Activated CD8-positive, alpha-beta memory T cell treated with anti-CD3 and anti-CD28 coated beads for 4 hours (primary cell): ENCODE measurements at places on chromosomes 7 and 10.

DNA sequence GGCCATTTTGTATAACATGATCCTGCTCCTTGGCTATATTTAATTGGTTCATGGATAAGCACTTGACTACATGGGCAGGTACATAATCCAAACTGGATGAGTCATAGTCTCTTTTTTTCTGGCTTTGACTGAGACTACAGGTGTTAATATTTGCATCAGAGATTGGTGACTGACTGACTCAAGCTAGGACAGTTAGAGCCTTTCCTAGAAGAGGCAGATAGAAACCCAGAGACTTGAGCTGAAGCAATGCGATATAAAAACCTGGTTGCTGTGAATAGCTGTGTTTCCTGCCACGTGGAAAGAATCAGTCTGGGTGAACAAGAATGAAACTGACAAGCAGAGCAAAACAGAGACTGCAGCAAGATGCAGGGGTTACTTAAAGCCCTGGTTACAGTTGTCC, 81.0 kb downstream of the SAMD9 start:
- DNase-seq: no peak

DNA sequence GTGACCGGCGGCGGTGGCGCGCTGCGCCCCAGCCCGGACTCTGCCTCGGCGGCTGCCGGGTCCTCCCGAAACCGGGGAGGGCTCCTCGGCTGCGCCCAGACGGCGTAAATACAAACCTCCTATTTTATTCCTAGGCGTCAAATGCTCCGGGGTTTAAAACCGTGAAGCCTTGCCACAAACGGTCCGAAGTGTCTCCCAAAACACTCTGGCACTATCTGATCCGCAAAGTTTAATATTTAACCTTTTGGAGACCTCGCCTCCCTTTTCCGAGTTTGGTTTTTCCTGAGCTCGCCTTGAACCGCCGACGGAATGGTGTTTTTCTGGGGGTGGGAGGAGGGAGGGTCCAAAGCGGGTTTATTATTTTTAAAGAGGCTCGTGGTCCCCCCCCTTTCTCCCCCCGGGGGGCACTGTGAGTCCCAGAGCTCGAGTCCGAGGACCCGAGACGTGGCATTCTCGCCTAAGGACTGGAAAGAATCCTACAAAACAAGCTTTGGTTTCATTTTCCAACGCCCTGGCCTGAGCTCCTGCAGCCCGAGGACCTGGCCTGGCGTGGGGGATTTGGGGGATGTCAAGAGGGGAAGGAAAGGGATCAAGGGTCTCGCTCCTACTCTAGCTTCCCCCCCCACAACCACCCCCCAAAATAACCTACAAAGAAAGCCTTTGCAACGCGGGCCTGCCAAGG, 1.8 kb downstream of the TNRC18 start:
- no peak for DNase-seq

- no peak for DNase-seq
Measured at GRCh38 chr7:37449621-37450020, 957 bp upstream of the ELMO1 start.

GRCh38 chr10:24414597-24414996, 205.7 kb downstream of the KIAA1217 start:
- DNase-seq: no peak

GRCh38 chr10:92750791-92751533, 61.2 kb downstream of the HHEX start:
- no peak for DNase-seq
